ENCODE measurements at places on chromosomes 11 and 22. TPM values are rescaled to one million over a fixed set of nuclear protein-coding genes. Genes with fewer than 3 reads are reported as not detected.

- H3K4me1 ChIP-seq = no peaks in the 10 kb centered on the region
- no peaks in the 10 kb centered on the region for H3K36me3 ChIP-seq
- H3K27ac ChIP-seq = no peak overlapping the region
- H3K4me3 ChIP-seq = no peak overlapping the region
Measured at GRCh38 chr22:48796310-48797015, 1031.2 kb downstream of the BRD1 start.

GRCh38 chr11:57709802-57710367 is 2.1 kb downstream of the MED19 start:
- no peak overlapping the region for H3K4me3 ChIP-seq
- no peaks in the 10 kb centered on the region for H3K36me3 ChIP-seq
- H3K27me3 ChIP-seq = no peaks in the 10 kb centered on the region
- no peak for DNase-seq
- H3K4me1 ChIP-seq = peaks cover 36% of the 10 kb centered on the region
- H3K27ac ChIP-seq = no peak overlapping the region

DNA sequence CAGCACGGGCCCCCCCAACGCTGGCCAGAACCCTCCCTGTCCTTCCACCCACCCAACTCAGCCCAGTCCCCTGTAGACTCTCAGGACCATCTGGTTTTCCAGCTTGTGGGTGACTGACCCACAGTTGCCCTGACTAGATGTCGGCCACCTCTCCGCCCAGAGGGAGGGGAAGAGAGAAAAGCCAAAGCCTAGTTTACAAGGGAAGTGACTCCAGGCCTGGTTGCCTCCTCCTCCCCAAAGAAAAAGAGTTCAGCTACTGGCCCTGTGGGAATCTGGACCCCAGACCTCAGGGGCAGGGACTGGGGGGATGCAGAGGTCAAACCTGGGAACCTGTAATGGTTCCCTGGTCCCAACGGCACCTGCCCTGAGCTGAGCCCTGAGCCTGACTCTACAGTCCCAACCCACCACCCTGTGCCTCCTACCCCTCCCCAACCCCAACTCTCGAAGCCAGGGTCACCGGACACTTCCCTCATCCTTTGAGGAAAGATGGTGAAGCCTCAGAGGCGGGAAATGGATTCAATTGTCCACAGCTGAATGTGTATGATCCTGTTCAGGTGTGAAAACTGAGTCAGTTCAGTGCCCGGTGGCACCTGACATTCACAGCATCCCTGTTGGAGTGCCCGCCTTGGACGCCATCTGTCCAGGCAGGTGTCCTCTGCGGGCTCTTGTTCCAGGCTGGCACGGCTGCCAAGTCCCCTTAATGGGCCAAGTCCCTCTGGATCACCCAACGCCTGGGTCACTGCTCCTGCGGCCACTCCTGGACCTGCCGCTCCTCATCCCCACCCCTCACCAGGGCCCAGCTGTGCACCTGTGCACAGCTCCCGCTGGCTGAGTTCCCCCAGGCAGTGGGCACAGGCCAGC is 21.0 kb upstream of the WNT7B start:
- no peak for DNase-seq
- H3K4me1 ChIP-seq = peaks cover 22% of the 10 kb centered on the region
- H3K36me3 ChIP-seq = no peaks in the 10 kb centered on the region
- no peak overlapping the region for H3K27ac ChIP-seq
- no peak overlapping the region for H3K4me3 ChIP-seq

DNA sequence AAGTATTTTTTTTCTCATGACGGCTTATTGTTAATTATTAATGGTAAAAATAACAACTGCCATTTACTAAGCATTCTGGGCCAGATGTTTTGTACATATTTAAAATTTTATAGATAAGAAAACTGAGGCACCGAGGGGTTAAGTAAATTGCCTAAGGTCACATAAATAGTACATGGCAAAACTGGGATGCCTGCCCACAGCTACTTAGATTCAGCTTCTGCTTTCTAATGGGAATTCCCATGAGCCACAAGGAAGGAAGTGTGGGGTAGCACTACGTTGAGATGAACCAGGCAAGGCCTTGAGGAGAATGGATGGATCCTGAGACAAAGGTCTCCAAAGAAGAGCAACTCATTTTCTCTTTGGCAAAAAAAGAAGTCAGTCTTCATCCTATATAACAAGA is 11.9 kb upstream of the PHF21A start:
- H3K36me3 ChIP-seq = no peaks in the 10 kb centered on the region
- no peak overlapping the region for H3K27ac ChIP-seq
- no peaks in the 10 kb centered on the region for H3K27me3 ChIP-seq
- DNase-seq = no peak

DNA sequence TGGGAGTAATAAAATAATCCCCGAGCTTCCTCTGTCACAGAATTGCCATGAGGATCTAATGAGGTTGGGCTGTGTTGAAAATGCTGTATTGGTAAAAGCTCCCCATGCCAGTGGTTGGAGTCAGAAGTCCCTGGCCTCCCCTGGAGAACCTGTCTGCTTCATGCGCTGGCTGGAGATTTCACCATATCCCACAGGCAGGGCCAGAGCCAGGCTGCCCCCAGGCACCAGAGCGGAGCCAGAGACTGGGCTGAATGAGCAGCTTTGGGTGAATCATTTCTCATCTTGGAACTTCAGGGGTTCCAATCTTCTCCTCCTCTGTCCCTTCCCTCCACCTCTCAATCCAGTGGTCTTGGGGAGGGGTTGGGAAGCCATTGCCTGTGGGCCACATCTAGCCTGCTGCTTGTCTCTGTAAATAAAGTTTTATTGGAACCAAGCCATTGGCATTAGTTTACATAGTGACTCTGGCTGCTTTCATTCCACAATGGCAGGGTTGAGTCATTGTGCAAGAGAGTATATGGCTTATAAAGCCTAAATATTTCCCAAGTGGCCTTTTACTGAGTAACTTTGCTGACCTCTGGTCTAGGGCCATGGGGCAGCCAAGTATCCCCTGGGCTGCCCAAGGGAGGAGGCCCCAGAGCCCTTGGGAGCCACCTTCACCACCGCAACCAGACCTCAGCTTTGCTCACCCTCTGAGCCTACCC is 35.2 kb downstream of the LRRC10B start:
- no peak overlapping the region for H3K27ac ChIP-seq
- no peak overlapping the region for H3K4me3 ChIP-seq
- no peaks in the 10 kb centered on the region for H3K27me3 ChIP-seq

The GDPD4 gene
- not detected for total RNA-seq

The HDHD5 gene
- total RNA-seq = not detected
